Skin of body (tissue), 3 donors: ENCODE measurements at places on chromosomes 4 and X. TPM values are rescaled to one million over a fixed set of nuclear protein-coding genes. Genes with fewer than 3 reads are reported as not detected.

Gene CASP3
- 23.6 TPM for total RNA-seq

Gene GUCY1A1
- total RNA-seq: 15.1 TPM

Gene EGF
- 3.5 TPM for total RNA-seq

Gene GPR34
- 10.9 TPM for total RNA-seq

Gene DNAJB14
- total RNA-seq: 39.9 TPM

Gene PNMA6A
- 2.8 TPM for total RNA-seq

Gene MAGEA2
- not detected for total RNA-seq

Gene TACC3
- total RNA-seq: 14.1 TPM

Gene MMAA
- 6.1 TPM for total RNA-seq
